ENCODE measurements at places on chromosomes 7 and 10.

DNA sequence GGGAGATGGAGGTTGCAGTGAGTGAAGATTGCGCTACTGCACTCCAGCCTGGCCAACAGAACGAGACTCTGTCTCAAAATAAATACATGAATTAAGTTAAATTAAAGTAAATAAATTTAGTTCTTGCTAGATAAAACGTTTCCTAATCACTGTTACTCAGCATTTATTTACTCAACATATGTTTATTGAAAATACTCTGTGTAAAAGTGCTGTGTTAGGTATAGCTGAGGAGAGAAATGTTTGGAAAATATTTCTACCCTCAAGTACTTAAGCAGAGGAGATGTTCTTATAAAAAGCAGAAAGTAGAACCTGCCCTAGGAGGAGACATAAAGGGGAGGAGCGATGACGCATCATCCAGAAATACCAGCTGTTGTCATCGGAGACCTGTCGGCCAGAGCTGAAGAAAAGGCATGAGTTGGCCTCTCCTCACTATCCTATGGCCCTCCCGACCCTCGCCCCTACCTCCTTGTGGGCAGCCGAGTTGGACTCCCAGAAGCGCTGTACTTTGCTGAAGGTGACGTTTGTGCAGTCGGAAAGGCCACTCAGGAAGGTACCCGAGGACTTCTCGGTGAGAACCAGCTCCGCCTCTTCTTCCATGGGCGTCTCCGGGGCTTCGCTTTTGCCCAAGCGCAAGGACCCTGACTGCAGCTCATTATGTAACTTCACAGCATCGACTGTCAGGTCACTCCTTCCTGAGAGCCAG, 1.1 kb downstream of the RRP12 start:
- DNase-seq: no peak

GRCh38 chr10:105986912-105987635, 1177.4 kb downstream of the SORCS1 start:
- DNase-seq: no peak

- no peak for DNase-seq
These were observed 21.6 kb downstream of the GPR26 start for GRCh38 chr10:123687758-123688157.

- no peak for DNase-seq
These were observed 62.6 kb downstream of the COL13A1 start for GRCh38 chr10:69864321-69864720.

- DNase-seq: no peak
These were observed 6.1 kb downstream of the ZNF789 start for GRCh38 chr7:99478464-99479440.

- no peak for DNase-seq
These were observed 231.1 kb downstream of the REEP3 start for GRCh38 chr10:63752318-63752717.

DNA sequence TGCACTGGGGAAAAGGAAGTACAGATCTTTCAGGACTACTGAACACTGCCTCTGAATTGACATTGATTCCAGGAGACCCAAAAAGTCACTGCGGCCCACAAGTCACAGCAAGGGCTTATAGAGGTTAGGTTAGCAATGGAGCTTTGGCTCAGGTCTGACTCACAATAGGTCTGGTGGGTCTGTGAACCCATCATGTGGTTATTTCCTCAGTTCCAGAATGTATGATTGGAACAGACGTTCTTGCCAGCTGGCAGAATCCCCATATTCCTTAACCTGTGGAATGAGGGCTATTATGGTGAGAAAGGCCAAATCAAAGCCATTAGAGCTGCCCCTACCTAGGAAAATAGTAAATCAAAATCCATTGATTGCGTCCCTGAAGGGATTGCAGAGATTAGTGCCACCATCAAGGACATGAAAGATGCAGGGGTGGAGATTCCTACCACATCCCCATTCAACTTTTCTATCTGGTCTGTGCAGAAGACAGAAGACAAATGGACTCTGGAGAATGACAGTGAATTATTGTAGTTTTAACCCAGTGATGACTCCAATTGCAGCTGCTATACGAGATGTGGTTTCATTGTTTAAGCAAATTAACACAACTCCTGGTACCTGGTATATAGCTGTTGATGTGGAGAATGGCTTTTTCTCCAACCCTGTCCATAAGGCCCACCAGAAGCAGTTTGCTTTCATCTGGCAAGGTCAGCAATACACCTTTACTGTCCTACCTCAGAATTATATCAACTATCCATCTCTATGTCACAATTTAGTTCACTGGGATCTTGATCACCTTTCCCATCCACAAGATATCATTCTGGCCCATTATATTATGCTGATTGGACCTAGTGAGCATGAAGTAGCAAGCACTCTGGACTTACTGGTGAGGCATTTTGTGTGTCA, 44.5 kb upstream of the PIK3CG start:
- no peak for DNase-seq

DNA sequence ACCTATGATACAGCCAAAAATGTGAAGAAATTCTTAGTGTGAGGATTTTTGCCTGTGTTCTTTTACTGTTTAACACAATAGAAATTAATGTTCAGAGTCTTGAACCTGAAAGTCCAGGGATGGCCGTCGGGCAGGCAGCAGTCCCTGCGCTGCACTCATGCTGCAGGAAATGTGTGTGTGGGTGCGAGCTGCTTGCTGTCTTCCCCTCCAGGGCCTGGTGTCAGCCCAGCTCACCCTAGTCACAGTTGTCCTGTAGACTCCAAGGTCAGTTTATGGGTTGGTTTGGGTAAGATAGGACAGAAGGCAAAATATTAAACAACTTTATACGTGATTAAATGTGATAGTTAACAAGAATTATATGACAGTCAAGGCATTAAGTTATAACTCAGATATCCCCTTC, 78.7 kb downstream of the DYNC2I1 start:
- DNase-seq: no peak

DNA sequence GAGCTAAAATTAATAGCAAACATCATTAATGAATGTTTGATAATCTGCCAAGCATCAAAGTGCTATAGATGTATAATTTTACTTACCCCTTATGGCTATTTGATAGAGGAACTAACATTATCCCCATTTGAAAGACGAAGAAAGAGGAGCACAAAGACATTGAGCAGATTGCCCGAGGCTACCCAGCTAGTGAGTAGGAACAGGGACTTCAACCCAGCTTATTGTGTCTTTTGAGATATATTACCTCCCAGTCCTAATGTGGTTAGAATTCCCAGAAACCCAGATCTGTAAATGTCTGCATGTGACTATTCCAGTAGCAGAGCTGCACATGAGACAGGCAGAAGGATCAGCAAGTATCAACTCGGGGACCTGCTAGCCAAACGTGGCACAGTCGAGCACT, 160.1 kb upstream of the AOAH start:
- DNase-seq: no peak

DNA sequence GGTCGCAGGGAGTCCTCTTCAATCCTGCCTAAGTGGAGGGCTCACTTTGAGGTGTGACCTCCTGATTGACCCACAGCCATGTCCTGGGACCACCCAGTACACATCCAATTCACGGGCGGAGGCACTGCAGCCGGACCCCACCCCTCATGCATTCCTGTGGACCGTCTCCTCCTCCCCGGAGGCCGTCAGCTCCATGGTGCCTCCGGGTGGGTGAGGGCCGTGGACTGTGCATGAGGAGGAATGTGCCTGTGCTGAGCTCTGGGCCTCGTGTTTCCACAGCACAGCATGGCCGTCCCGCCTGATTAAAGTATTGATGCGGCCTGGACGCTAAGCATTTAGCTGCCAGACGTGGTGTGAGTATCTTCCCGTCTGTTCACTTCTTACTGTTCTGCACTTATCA, 52.8 kb downstream of the CFAP46 start:
- no peak for DNase-seq

DNA sequence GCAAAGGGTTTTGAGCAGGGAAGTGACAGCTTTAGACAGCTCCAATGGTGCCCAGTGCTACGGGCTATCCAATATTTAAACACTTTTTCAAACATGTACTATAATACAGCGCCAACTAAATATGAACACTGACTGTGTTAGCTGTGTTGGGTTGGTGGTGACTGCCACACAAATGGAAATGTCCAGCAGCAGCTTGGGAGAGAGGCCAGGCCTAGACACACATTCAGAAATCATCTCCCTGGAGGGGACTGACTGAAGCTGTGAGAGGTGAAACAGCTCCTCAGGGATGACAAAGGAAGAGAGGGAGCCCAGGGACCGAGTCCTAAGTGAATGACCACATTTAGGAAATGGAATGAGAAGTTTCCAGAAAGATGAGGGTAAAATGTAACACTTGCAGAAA, 115.8 kb downstream of the UBE2H start:
- no peak for DNase-seq

- DNase-seq: no peak
These were observed 61.8 kb upstream of the FAM204A start for GRCh38 chr10:118403967-118404366.

DNA sequence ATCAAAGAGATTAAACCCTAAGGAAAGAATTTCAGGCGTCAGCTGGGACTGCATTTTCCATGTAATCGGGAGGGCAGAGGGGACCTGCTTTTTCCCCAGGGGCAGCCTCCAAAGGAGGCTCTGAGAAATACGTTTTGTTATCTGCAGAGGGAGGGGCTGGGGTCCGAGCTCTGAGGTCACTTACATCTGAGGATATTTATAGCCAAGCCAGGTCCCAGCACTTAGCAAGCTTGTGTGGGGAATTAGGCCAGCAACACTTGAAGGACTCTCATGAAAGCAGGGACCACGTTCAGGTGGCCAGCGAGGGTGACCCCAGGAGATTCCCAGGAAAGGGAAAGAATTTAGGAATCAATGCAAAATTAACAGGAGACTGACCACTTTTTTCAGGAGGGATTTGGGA, 20.6 kb upstream of the GDI2 start:
- DNase-seq: no peak

DNA sequence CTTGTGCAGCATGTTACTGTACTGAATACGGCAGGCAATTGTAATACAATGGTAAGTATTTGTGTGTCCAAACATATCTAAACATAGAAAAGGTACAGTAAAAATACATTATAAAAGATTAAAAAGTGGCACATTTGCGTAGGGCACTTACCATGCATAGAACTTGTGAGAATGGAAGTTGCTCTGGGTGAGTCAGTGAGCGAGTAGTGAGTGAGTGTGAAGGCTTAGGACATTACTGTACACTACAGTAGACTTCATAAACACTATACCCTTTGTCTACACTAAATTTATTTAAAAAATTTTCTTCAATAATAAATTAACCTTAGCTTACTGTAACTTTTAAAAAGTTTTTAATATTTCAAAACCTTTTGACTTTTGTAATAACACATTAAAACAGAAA, 37.5 kb downstream of the BPGM start:
- DNase-seq: no peak

GRCh38 chr10:79131836-79132631, 63.3 kb downstream of the ZMIZ1 start:
- DNase-seq: no peak

GRCh38 chr7:88480896-88481295, 174.2 kb upstream of the STEAP4 start:
- no peak for DNase-seq

GRCh38 chr7:99719996-99720769, 14.8 kb downstream of the CYP3A7 start:
- no peak for DNase-seq

DNA sequence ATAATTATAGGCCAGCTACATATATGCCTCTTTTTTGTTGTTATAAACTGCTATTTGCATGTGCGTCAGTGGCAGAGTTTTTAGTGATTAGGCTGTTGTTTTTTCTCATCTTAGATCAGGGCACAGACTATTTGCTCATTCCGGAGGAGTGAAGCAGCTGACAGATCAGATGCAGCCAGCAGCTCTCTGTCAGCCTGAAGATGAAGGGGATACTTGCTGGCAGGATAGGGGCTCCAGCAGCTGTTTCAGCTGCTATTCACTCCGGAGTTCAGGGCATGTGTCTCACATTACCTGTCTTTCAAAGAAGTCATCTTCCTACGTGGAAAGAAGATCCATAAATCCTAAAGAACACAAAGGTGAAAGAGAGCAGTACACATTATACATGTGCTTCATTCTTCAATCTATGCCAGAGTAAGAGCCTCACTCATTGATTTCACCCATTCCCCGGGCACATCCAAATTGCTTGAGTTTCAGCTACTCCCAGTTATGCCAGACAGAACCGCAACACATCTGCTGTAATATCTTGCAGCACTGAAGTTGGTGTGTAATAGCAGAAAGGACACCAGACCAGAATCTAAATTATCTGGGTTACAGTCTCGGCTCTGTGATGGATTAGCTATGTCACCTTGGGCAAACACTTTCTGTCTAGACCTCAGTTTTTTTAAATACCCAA, 182.8 kb upstream of the CHRM2 start:
- no peak for DNase-seq

Data from activated T-cell treated with anti-CD3 and anti-CD28 coated beads, Interleukin-2, amount 50 U/mL, for 72 hours (primary cell).